Spinal cord (tissue), 10 donors: ENCODE measurements at places on chromosomes 11 and 22. TPM values are rescaled to one million over a fixed set of nuclear protein-coding genes. Genes with fewer than 3 reads are reported as not detected.
A peak's percentile ranks its signal among the peaks of the same experiment; 100 is the strongest.

- no peak overlapping the region for H3K4me3 ChIP-seq
- no peak overlapping the region for H3K27ac ChIP-seq
- no peaks in the 10 kb centered on the region for H3K27me3 ChIP-seq
These were observed 23.5 kb downstream of the SERGEF start for GRCh38 chr11:17989306-17989705.

GRCh38 chr11:33187998-33188722 lies 26.9 kb upstream of the CSTF3 start:
- H3K36me3 ChIP-seq: no peaks in the 10 kb centered on the region
- no peak for DNase-seq
- H3K27ac ChIP-seq: no peak overlapping the region

DNA sequence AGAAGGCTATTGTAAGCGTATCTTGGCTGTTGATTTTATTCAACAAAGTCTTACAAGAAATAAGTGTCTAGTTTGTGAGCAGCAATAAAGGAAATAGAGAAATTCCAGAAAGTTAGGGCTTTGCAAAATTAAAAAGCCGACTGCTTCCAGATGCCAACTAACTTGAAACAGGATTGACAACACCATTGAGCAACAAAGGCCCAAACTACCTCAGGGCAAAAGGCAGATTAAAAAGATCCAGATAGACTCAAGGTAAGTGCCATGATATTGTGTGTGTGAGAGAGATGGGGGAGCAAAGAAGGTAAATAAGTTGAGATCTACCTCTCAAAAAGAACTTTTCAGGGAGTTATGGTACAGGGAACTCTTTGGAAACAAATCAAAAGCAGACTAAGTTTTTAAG lies 49.1 kb downstream of the PARVG start:
- H3K36me3 ChIP-seq: no peaks in the 10 kb centered on the region
- no peak overlapping the region for H3K27ac ChIP-seq
- H3K4me1 ChIP-seq: no peaks in the 10 kb centered on the region
- H3K27me3 ChIP-seq: no peaks in the 10 kb centered on the region
- no peak for DNase-seq
- H3K4me3 ChIP-seq: no peak overlapping the region

DNA sequence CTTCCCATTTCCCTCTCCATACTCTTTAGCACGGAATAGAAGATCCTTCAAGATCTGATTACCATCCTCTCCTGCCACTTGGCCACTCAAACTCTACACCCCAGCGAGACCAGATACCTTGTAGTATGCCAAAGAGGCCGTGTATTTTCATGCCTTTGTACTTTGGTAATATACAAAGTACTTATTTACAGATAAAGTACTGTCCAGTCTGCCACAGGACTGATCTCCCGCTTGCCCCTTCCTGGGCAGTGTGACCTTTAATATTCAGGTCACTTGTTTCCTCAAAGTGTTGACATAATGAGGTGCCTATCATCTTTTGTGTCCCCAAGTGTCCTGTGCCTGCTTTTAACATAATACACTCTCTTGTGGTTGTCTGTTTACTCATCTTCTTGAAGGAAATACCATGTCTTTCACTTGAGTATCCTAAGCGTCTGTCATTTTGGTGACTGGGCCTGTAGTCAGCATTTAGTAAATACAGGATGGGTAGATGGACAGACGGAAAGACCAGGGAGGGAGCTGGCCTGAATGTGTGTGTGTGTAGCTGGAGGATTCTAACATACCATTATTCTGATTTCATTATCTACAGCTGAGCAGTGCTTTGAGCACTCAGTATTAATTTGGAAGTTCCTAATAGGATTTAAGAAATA lies 137.4 kb downstream of the NAV2 start:
- no peak overlapping the region for H3K27ac ChIP-seq
- no peaks in the 10 kb centered on the region for H3K27me3 ChIP-seq
- H3K36me3 ChIP-seq: peaks cover 3% of the 10 kb centered on the region
- H3K4me3 ChIP-seq: no peak overlapping the region

- no peak for DNase-seq
- no peak overlapping the region for H3K4me3 ChIP-seq
- no peaks in the 10 kb centered on the region for H3K27me3 ChIP-seq
- H3K27ac ChIP-seq: peak overlapping the region; percentile 45
- H3K4me1 ChIP-seq: peaks cover 11% of the 10 kb centered on the region
These were observed 56.0 kb upstream of the CLMP start for GRCh38 chr11:123250892-123251656.

DNA sequence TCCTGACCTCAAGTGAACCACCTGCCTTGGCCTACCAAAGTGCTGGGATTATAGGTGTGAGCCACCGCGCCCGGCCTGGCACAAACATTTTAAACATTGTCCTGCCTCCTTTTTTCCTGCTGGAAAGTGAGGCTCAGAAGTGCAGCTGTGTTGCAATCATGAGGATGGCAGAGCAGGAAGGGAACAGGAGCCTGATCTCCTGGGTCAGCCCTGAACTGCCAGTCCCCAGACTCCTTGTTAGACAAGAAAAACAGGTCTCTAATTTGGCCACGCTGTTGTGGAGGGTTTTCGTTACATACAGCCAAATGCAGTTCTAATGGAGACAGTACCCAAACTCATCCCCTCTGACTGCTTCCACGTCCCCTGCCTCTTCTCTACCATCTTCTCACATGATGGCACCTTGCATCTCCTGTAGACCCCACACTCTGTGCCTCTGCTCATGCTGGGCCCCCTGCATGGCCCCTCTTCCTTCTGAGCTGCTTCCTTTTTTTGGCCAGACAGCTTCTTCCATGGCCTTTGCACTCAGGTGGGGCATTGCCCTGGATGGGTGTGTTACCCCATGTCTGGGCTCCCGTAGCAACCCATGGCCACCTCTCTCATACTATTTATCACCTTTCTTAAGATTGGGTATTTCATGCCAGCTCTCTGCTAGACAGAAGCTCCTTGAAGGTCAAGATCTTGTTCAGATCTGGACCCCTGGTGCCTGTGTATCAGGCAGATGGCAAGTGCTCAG lies 227.1 kb downstream of the CEP164 start:
- H3K27ac ChIP-seq: no peak overlapping the region
- no peaks in the 10 kb centered on the region for H3K27me3 ChIP-seq
- peaks cover 21% of the 10 kb centered on the region for H3K4me1 ChIP-seq

- H3K4me1 ChIP-seq: peaks cover 66% of the 10 kb centered on the region
- no peak overlapping the region for H3K4me3 ChIP-seq
- H3K27ac ChIP-seq: peak overlapping the region; percentile 4
- H3K27me3 ChIP-seq: peaks cover 15% of the 10 kb centered on the region
These were observed 230.4 kb downstream of the ST3GAL4 start for GRCh38 chr11:126585774-126586491.

- no peak overlapping the region for H3K4me3 ChIP-seq
- H3K4me1 ChIP-seq: no peaks in the 10 kb centered on the region
- H3K27me3 ChIP-seq: no peaks in the 10 kb centered on the region
- DNase-seq: peak; percentile 74
- no peaks in the 10 kb centered on the region for H3K36me3 ChIP-seq
These were observed 9.2 kb upstream of the CBL start for GRCh38 chr11:119196833-119197483.

- H3K27ac ChIP-seq: peak overlapping the region; percentile 93
- peaks cover 49% of the 10 kb centered on the region for H3K36me3 ChIP-seq
- no peak for DNase-seq
- peaks cover 18% of the 10 kb centered on the region for H3K4me1 ChIP-seq
These were observed 13.0 kb downstream of the MRPL21 start for GRCh38 chr11:68890490-68891231.

GRCh38 chr11:132540581-132540980 lies 991.7 kb downstream of the OPCML start:
- no peak overlapping the region for H3K4me3 ChIP-seq
- no peak overlapping the region for H3K27ac ChIP-seq
- no peak for DNase-seq
- no peaks in the 10 kb centered on the region for H3K27me3 ChIP-seq
- H3K4me1 ChIP-seq: no peaks in the 10 kb centered on the region

DNA sequence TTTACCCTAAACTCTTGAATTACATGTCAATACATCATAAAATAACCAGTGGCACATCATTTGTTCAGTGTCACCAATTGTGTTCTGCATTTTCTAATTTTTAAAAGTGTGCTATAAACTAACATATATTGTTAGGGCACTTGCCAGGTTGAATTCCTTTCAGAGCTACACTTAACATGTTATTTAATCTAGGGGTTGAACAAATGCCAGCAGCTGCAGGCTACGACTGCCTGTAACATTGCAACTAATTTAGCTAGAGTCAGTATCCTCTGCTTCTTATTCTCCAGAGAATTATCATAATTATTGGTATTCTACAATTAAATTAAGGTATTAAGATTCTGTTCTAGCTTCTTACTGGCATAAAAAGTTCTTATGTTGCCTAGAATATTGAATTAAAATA lies 46.4 kb upstream of the ARHGAP42 start:
- no peak overlapping the region for H3K27ac ChIP-seq
- no peak overlapping the region for H3K4me3 ChIP-seq
- no peaks in the 10 kb centered on the region for H3K27me3 ChIP-seq
- peaks cover 3% of the 10 kb centered on the region for H3K4me1 ChIP-seq
- no peaks in the 10 kb centered on the region for H3K36me3 ChIP-seq
- DNase-seq: no peak

GRCh38 chr11:15988693-15989231 lies 367.6 kb downstream of the SOX6 start:
- no peaks in the 10 kb centered on the region for H3K27me3 ChIP-seq
- no peak overlapping the region for H3K4me3 ChIP-seq
- DNase-seq: no peak
- H3K4me1 ChIP-seq: peaks cover 5% of the 10 kb centered on the region

DNA sequence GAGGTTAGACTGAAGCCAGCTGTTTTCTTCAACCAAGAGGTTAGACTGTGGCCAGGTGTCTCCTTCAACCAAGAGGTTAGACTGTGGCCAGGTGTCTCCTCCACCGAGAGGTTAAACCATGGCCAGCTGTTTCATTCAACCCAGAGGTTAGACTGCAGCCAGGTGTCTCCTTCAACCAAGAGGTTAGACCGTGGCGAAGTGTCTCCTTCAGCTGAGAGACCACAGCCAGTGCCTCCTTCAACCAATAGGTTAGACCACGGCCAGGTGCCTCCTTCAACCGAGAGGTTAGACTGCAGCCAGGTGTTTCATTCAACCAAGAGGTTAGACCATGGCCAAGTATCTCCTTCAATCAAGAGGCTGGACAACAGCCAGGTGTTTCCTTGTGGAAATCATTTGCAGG lies 498.1 kb downstream of the TBC1D22A start:
- DNase-seq: no peak
- peaks cover 6% of the 10 kb centered on the region for H3K4me1 ChIP-seq
- H3K4me3 ChIP-seq: no peak overlapping the region
- no peak overlapping the region for H3K27ac ChIP-seq
- no peaks in the 10 kb centered on the region for H3K27me3 ChIP-seq

DNA sequence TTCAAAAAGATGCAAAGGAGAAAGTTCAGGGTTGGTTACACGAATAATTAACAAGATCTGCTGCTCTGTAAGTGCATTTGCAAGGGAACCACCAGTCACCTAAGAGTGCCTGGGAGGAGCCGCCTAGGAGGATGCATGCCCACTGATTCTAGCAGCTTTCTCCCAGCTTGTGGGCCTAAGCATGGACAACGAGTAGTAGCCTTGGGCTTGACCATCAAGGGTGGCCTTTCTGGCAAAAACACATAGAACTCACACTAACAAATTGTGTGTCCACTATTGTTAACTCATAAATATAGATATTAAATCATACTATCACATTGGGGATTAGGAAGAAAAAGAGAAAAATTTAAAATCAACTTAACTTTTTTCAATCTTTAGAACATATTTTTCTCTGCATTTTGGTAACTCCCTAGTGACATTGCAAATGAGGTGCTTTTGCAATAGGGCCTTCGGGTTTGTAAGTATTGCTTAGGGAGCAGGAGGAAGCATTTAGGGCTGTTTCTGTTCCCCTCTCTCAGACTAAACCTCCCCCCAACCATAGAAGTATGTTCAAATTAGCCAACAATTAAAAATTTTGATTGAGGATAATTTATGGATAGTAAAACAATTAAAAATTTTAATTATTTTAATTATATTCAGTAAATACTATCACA lies 57.3 kb upstream of the CEP295 start:
- no peak overlapping the region for H3K27ac ChIP-seq
- no peak for DNase-seq
- H3K4me3 ChIP-seq: no peak overlapping the region
- H3K27me3 ChIP-seq: no peaks in the 10 kb centered on the region

GRCh38 chr11:34957206-34957605 lies 40.8 kb downstream of the PDHX start:
- no peak overlapping the region for H3K27ac ChIP-seq
- H3K4me1 ChIP-seq: no peaks in the 10 kb centered on the region
- no peaks in the 10 kb centered on the region for H3K36me3 ChIP-seq

DNA sequence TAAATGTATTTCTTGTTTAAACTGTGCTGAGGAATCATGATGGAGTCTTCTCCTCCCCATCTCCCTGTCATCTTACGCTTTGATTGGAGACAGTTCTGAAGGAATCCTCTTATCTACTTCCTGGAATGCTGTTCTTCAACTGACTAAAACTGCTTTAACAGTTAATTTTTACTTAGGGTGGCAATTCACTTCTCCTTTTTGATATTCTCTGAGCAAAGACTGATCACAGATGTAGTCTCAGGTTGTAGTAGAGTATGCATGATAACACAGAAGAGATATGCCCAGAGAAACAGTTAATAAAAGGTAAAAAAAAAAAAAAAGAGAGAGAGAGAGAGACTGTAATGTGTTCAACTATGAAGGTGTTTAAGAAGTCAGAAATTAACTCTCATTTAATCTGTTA lies 1.4 kb upstream of the CASP5 start:
- DNase-seq: no peak
- H3K4me3 ChIP-seq: no peak overlapping the region
- no peaks in the 10 kb centered on the region for H3K36me3 ChIP-seq
- no peaks in the 10 kb centered on the region for H3K27me3 ChIP-seq

DNA sequence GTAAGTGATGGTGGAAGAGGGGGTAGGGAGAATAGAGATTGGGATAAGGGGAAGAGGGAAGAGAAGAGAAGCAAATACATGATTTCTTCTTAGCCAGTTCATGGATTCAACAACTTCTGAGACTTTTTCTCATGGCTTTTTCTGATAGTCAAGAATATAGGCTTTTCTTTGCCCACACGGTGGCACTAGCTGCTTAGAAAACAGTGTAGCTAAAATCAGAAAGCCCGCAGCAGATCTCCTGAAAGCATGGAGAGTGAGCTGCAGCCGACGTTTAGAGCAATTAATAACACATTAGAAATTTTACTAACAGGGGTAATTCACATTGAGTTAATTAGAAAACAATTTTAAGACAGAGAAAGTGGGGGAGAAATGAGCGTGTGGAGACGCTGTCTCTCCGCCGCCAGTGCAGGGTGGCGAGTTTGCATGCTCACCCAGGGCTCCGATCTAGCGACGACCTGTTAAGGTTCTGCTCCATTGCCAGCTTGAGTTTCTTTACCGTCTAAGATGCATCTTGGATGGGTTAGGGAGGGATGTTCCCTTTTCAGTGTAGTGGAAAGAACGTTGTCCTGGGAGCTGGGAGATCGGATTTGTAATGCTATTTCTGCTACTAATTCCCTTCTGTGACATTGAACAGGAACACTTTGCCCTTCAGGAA lies 3.3 kb upstream of the RAG1 start:
- H3K27me3 ChIP-seq: no peaks in the 10 kb centered on the region
- no peak overlapping the region for H3K27ac ChIP-seq
- H3K4me1 ChIP-seq: peaks cover 3% of the 10 kb centered on the region
- H3K36me3 ChIP-seq: no peaks in the 10 kb centered on the region
- peak overlapping the region; percentile 45 for H3K4me3 ChIP-seq

Gene LRRN4CL
- 15.0 TPM for total RNA-seq

Gene FOLR3
- total RNA-seq: 0.89 TPM

Gene KLHL35
- 7.6 TPM for total RNA-seq

Gene OR52N1
- total RNA-seq: not detected

Gene TRIM34
- 15.1 TPM for total RNA-seq

Gene NAALAD2
- 20.3 TPM for total RNA-seq
